ENCODE measurements at places on chromosomes 7 and 10.

GRCh38 chr7:48168159-48168558, 3.1 kb upstream of the ABCA13 start:
- DNase-seq = no peak

DNA sequence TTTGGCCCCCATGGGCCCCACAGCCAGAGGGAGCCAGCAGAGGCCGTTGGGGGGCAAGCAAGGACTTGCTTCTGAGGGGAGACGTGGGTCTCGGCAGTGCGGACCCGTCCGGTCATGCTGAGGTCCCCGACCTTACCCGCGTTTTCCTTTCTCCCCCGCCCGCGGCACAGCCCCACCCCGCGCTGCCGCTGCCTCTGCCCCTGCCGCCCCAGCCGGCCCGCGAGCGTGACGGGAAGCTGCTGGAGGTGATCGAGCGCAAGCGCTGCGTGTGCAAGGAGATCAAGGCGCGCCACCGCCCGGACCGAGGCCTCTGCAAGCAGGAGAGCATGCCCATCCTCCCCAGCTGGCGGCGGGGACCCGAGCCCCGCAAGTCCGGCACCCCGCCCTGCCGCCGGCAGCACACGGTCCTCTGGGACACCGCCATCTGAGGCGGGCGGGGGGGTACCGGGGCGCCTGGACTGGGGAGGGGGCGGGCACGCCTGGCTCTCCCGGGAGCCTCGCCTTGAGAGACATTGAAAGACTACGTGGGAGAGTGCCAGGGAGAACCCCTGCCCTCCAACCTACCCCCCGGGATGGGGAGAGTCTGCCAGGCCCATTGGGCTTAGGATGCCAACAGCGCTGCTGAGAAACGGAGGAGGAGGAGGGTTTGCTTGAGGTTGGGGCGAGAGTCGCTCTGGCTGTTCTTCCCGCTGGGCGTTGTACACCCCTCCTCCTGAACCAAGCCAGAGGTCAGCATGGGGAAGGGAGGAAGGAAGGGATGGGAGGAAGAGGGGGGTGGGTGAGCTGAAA, 9.9 kb downstream of the NYAP1 start:
- peak; percentile 77 for DNase-seq

- no peak for DNase-seq
Measured at GRCh38 chr10:71060476-71061426, 151.6 kb upstream of the UNC5B start.

GRCh38 chr7:74104702-74105101, 21.1 kb downstream of the LIMK1 start:
- no peak for DNase-seq

- DNase-seq = no peak
Measured at GRCh38 chr10:77987671-77988255, 41.6 kb downstream of the POLR3A start.

- DNase-seq = no peak
Measured at GRCh38 chr7:155788616-155789000, 23.7 kb downstream of the SHH start.

DNA sequence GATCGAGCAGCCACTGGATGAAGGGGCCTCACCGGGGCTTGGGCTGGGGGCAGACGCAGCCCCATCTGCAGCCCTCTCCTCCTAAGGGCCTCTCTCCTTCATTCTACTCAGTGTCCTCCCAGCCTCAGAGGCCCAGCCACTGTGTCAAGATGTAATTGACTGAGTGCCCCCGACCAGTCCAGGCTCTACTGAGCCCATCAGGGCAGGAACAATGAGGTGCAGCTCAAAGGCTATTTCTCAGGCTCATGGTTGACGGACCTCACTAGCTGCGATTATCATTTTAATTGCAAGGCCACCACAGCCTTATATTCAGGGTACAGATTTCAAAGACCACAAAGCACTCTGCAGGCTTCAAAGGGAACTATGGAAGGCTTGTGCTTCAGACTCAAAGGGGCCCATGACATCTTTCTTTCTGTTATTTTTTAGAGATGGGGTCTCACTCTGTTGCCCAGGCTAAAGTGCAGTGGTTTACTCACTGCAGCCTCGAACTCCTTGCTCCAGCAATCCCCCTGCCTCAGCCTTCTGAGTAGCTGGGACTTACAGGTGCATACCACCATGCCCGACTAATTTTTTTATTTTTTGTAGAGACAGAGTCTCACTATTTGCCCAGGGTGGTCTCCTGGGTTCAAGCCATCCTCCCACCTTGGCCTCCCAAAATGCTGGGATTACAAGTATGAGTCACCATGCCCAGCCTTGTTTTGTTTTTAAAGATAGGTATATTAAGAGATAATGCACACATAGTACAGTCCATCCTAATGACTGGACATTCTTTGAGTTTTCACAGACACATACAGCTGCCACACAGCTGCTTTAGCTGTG, 23.7 kb downstream of the SLC29A3 start:
- DNase-seq = no peak

DNA sequence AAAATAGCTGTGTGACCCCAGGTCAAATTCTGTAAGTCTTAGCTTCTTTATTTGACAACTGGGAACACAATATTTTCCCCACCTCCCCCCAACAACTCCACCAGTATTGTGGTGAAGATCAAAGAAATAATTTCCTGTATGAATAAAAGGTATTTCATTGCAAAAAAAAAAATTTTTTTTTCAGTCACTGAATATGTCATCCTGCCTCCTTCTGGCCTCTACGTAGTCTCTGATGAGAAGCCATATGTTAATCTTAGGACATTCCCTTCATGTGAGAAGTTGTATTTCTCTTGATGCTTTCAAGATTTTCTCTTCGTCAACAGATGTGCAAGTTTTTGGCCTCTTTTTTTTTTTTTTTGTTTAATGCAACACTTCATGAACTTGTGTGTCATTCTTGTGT, 33.0 kb downstream of the ZNF33A start:
- DNase-seq = no peak

DNA sequence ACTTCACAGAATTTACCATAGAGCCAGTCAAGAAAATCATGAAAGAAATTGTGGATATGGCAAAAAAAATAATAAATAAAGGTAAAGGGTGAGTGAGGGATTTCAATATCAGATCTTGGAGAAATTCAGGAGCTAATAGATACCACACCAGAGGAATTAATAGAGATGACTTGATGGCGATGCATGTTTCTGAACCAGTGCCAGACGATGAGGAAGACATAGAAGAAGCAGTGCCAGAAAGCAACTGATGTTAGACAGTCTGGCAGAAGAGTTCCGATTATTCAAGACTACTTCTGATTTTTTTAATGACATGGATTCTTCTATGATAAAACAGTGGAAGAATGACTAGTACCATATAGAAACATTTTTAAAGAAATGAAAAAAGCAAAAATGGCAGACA, 314.7 kb downstream of the BICC1 start:
- no peak for DNase-seq

DNA sequence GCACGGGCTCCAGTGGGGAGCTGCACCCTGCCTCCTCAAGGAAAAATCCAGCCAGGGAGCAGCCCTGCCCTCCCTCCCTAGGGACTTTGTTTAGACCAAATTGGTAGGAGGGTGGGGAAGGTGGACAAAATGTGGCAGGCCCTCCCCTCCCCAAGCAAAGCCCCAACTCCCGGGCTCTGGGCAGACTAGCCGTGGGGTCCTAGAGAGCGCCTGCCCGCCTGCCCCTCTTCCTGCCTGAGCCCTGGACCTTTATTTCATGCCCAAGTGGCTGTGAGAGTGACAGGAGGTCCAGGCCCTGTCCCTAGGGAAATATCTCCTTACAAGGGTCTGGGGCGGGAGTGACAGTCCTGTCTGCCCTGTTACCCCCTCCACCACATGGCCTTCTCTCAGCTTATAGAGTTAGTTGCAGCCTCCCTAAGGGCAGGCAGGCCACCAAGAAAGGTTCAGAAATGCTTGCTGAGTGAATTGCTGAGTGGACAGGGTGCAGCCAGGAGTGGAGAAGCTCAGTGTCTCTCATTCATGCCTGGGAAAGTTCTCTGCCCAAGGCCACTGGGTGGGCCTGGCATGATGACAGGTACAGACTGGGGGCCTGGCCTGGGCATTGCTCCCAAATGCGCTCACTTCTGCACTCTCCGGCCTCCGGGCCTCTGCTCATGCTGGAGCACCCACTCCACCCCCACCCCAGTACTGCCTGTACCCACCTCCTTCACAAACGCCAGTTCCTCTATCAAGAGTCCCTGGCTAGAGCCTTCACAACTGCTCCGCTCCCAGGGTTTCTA, 25.2 kb downstream of the DNAJB12 start:
- peak; percentile 57 for DNase-seq

DNA sequence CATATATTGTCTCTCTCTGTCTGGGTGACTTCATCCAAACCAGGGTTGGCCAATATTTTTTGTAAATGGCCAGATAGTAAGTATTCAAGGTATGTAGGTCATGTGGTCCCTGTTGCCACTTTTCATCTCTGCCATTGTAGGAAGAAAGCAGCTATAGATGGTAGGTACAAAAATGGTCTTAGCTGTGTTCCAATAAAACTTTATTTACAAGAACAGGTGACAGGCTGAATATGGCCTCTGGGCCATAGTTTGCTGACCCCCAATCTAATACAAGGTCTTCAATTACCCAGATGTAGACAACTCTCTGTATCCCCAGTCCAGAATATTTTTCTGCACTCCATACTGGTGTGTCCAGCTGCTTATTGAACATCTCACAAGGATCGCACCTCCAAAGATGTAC, 166.2 kb upstream of the FZD8 start:
- DNase-seq = no peak

DNA sequence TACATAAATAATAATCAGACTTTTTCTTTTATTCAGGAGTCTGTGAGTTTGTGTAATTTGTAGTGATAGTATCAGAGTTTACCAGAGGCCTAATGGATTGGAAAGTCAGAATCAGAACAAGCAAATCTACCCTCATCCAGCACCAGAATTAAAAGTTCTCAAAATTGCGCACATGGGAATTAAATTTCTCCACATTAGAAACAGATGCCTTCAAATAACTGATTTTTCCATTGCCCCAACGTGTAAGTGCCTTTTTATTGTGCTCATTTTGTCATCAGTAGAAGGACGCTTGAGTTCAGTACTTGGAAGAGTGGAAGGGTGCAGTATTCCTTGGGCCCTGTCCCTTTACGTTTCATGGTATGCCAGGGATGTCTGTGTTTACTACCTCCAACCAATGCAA, 32.8 kb downstream of the BICC1 start:
- DNase-seq = no peak

- DNase-seq = no peak
Measured at GRCh38 chr7:12237007-12237406, 25.9 kb downstream of the TMEM106B start.

GRCh38 chr10:62964026-62964425, 147.9 kb upstream of the EGR2 start:
- no peak for DNase-seq
